ENCODE measurements at places on chromosomes 4 and X.

GRCh38 chrX:129663171-129663570 is 8.4 kb upstream of the APLN start:
- no peak for DNase-seq

DNA sequence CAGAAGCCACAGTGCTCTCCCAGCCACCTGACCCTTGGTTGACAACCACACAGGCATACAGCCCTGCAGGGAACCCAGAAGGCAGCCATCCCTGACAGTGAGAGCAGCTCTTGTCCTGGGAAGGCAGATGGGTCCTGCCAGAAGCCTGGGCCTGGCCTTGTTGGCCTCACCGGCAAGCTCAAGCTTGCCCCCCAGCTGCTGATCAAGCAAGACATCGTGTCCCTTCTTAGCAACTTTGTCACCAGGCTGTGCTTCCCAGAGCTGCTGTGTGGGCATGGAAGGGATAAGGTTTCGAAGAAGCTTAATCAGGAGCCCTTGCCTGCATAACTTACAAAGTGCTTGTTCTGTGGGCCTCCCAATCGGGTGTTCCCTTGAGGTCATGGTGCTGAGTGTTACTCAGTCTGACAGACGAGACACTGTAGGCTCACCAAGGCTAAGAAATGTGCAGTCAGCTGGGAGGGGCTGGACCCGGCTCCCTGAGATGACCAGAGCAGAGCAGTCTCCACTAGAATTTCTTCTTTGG is 6.8 kb upstream of the ABLIM2 start:
- no peak for DNase-seq

- DNase-seq, result no peak
Observed at GRCh38 chrX:23263892-23264291, 70.8 kb upstream of the PTCHD1 start.

DNA sequence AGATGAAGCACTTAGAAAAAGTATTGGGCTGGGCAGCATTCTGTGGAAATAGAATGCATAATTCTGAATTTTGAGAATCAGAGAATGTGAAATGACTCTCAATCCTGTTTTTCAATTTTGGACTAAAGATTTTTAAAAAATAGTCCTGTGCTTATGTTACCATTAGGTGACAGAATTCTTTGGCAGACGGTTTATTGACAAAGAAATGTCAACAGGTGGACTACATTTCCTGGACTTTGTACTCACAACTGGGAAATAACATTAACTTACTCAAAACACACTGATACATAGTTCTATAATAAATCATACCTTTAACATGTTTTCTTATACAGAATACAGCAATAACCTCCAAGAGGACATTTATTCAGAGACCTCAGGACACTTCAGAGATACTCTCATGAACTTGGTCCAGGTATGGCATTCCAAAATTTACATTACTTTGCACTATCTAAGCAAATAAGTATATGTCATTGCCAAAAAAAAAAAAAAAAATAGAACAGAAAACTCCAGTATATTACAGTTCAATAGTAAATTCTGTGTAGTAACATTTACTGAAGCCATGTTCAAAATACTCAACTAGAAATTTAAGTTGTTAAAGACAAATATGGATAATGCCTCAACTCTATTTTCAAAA is 72.7 kb downstream of the ANXA10 start:
- DNase-seq, result no peak

DNA sequence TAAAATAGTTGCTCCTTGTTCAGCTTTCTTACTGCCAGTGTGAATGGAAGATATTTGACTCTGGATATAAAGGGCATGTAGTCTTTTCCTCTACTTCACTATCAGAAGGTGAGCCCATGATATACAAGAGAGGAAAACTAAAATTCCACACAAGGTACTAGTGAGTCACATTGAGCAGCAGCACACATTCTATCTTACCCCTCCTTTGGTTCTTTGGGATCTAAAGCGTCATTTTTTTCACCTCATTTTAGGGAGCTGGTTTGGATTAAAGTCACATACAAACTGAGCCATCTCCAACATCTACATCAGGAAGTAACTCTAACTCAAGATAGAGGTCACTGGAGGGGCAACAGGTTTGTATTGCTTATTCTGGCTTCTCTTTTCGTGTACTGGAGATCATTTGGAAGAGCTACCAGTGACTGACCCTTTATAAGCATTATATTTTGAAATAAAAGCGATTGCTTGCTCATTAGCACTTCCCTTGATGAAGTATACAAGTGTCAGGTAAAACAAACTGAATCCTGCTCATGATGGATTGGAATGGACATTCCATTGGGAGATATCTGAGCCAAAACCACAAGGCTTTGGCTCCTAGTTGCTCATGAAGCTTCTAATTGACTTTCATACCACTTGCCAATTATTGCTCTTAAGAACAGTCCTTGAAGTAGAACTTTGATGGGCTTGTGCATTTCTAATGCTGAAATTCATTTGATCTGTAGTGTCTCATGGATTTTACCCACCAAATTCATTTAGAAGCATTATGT is 124.1 kb downstream of the SPCS3 start:
- no peak for DNase-seq

DNA sequence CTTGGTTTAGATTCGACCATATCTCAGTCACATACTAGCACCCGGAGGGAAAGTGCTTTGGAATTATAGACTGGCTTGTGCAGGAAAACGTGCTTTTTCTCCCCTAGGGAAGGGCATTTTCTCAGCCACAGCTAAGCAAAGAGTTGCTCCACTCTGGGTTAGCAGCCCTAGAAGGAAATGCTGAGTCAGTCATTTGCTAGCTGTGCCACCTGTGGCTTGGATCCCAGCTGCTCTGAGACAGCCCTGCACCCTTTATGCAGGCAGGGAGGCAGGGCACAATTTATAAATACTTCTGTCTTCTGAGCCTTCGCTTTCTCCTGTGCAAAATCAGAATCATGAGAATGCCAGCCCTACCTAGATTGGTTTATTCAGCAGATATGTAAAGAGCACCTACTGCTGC is 1.3 kb upstream of the USP51 start:
- no peak for DNase-seq

GRCh38 chrX:9438933-9439494 is 25.8 kb upstream of the TBL1X start:
- no peak for DNase-seq

DNA sequence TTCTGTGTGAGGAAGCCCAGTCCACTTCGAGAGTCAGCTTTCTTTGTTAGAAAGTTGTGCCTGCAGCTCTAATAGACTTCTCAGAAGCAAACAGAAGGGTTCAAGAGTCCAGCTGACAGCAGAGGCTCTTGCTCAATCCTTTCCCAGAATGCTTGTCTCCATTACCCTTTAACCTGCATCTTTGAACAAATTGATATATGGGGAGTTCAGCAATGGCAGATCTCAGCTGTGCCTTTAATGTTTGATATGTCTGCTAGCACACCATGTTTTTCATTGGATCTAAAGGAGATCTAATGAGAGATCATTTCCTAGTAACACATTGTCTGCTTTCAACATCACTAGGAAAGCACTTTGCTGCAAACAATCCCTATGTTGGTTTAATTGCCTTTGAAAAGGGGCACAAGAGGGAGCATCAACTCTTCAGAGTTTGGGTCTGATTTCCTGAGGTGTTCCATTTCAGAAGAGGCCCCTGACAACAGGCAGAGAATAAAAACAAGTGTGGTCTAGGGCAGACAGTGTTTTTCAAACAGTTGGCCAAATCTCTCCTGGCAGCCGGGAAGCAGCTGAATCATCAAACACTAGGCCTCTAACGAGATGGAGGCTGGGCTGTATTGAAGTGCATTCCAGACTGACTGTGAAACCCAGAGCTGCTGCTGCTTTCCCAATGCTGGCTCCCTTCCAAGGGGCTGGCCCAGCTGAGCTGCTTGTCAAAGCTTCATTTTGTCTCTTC is 55.5 kb downstream of the LUZP4 start:
- no peak for DNase-seq

- DNase-seq, result no peak
Observed at GRCh38 chrX:72487661-72488060, 85.0 kb downstream of the HDAC8 start.

DNA sequence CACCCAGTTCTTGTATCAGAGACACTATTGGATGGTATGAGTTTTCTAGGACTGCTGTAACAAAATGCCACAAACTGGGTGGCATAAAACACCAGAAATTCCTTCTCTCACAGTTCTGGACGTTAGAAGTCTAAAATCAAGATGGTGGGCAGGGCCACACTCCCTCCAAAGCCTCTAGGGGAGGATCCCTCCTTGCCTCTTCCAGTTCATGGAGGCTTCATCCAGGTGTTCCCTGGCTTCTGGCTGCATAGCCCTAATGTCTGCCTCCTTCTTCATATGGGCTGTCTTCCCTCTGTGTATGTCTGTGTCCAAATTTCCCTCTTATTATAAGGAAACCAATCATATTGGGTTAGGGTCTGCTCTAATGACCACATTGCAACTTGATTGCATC is 38.4 kb upstream of the RASL11B start:
- no peak for DNase-seq

DNA sequence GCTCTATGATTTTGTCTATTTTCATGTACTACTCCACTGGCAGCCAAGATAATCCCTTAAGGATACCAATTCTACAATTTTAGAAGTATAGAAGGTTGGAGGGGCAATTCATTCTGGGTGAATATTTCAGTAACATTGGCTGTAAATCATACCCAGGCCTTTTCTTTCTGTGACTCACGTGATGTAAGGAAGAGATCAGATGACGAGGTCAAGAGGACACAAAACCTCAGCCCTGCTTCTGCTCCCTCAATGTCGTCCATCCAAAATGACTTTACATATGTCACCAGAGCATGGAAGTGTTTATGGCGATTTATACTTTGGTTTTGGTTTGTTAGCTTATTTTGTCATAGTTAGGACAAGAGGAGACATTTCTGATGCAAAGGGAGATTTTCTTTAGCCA is 70.7 kb upstream of the SLC4A4 start:
- DNase-seq, result no peak

- DNase-seq, result no peak
Observed at GRCh38 chrX:103941201-103941975, 21.0 kb upstream of the TMSB15B start.

GRCh38 chr4:78987683-78988082 is 48.4 kb upstream of the PAQR3 start:
- no peak for DNase-seq

All from KG1 (cell line).